HepG2 (cell line): ENCODE measurements at places on chromosomes 5 and 9. TPM values are rescaled to one million over a fixed set of nuclear protein-coding genes. Genes with fewer than 3 reads are reported as not detected.

OSMR gene
- 14.2 and 21.3 TPM in 2 replicates for total RNA-seq

ACSL6 gene
- 2.5 and 3.7 TPM in 2 replicates for total RNA-seq

NIPAL4 gene
- not detected in 2 replicates for total RNA-seq

TAF1L gene
- not detected in 2 replicates for total RNA-seq

- DNase-seq, result no peak
These were observed 20.2 kb downstream of the SIL1 start for GRCh38 chr5:139177809-139178588.

- DNase-seq, result no peak
These were observed 64.1 kb downstream of the SMIM23 start for GRCh38 chr5:171849585-171850323.

GRCh38 chr5:102595332-102595731, 96.5 kb upstream of the SLCO6A1 start:
- DNase-seq, result no peak

- no peak for DNase-seq
These were observed 66.7 kb upstream of the ADRA1B start for GRCh38 chr5:159849437-159850083.

- peak; percentile 59 for DNase-seq
These were observed 70.0 kb upstream of the KLF9 start for GRCh38 chr9:70484232-70485130.

DNA sequence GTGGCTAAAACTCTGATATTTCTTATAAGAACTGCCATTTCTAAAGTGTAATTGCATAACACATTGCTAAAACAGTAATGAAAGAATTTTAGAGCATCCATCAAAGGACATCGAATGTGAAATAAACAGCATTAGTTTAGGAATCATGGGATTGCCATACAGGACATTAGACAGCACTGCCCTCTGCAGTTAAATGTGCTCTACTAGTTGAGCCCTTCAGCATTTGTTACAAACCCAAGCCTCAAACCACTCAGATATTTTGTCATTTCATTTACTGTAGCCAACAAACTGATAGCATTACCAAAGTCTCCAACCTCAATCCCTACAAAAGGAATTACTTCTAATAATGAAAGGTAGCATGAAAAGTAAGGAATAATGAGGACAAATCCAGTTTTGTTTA, 116.8 kb upstream of the COX7C start:
- DNase-seq, result no peak

- no peak for DNase-seq
These were observed 8.9 kb downstream of the CDC42SE2 start for GRCh38 chr5:131272724-131273123.
